ENCODE measurements at places on chromosomes 3 and 15. TPM values are rescaled to one million over a fixed set of nuclear protein-coding genes. Genes with fewer than 3 reads are reported as not detected.

GOLGA8H gene
- 2.1 TPM for total RNA-seq

IL17RE gene
- 1.4 TPM for total RNA-seq

CPN2 gene
- not detected for total RNA-seq

DNAH12 gene
- total RNA-seq: 3.5 TPM

ALAS1 gene
- total RNA-seq: 50.7 TPM

UROC1 gene
- total RNA-seq: not detected

DUOXA2 gene
- not detected for total RNA-seq

AHSG gene
- total RNA-seq: 0.23 TPM

PIF1 gene
- total RNA-seq: 2.3 TPM

FBXO22 gene
- 20.3 TPM for total RNA-seq

SNTN gene
- total RNA-seq: 2.3 TPM

DUOX1 gene
- total RNA-seq: under 0.01 TPM

DNAJC17 gene
- total RNA-seq: 12.9 TPM

ITGA11 gene
- 0.92 TPM for total RNA-seq

ESYT3 gene
- total RNA-seq: 4.4 TPM

FAM107A gene
- total RNA-seq: 25.1 TPM

SYNPR gene
- total RNA-seq: 105 TPM

LRRC15 gene
- total RNA-seq: not detected

ROBO1 gene
- 193 TPM for total RNA-seq

GPR62 gene
- 0.46 TPM for total RNA-seq

MESP1 gene
- total RNA-seq: 2.5 TPM

SCAANT1 gene
- total RNA-seq: not detected

ZPLD1 gene
- total RNA-seq: 0.46 TPM

EOMES gene
- 1.6 TPM for total RNA-seq

SLC35A5 gene
- total RNA-seq: 63.7 TPM

KCNAB1 gene
- 23.8 TPM for total RNA-seq

RHCG gene
- total RNA-seq: 1.8 TPM

GPR149 gene
- total RNA-seq: 22.1 TPM

SLC12A1 gene
- total RNA-seq: 5.8 TPM

GRAMD2A gene
- 4.4 TPM for total RNA-seq

DCP1A gene
- total RNA-seq: 13.1 TPM

CASR gene
- total RNA-seq: 0.69 TPM

SLC9C1 gene
- 0.23 TPM for total RNA-seq

MYNN gene
- total RNA-seq: 35.8 TPM

NME9 gene
- total RNA-seq: 6.9 TPM

PPP4R2 gene
- 94.3 TPM for total RNA-seq

DNAJA4 gene
- 42.7 TPM for total RNA-seq

NEK11 gene
- total RNA-seq: 44.1 TPM

CX3CR1 gene
- 28.8 TPM for total RNA-seq

RTP1 gene
- 3.2 TPM for total RNA-seq

SI gene
- total RNA-seq: under 0.01 TPM

SNRPN gene
- 445 TPM for total RNA-seq

ABI3BP gene
- 1.8 TPM for total RNA-seq

RTP3 gene
- total RNA-seq: not detected

ANKRD63 gene
- total RNA-seq: 2.3 TPM

ADGRG7 gene
- total RNA-seq: not detected

P2RY14 gene
- total RNA-seq: 1.4 TPM

NOP10 gene
- total RNA-seq: 107 TPM

CCDC39 gene
- 3.9 TPM for total RNA-seq

ACP3 gene
- total RNA-seq: 1.2 TPM

GREM1 gene
- total RNA-seq: under 0.01 TPM

RPUSD2 gene
- total RNA-seq: 11.8 TPM

DPH3 gene
- total RNA-seq: 37.1 TPM

PLA2G4E gene
- total RNA-seq: not detected

CHDH gene
- total RNA-seq: 3.9 TPM

ZNF619 gene
- 6.2 TPM for total RNA-seq

CSK gene
- total RNA-seq: 37.4 TPM

MLF1 gene
- 72.9 TPM for total RNA-seq

ZNF80 gene
- 0.23 TPM for total RNA-seq

All from diencephalon (tissue), 1 donor.